ENCODE measurements at places on chromosomes 1 and 21.

GRCh38 chr1:30783256-30783915, 25.8 kb upstream of the LAPTM5 start:
- DNase-seq = no peak

DNA sequence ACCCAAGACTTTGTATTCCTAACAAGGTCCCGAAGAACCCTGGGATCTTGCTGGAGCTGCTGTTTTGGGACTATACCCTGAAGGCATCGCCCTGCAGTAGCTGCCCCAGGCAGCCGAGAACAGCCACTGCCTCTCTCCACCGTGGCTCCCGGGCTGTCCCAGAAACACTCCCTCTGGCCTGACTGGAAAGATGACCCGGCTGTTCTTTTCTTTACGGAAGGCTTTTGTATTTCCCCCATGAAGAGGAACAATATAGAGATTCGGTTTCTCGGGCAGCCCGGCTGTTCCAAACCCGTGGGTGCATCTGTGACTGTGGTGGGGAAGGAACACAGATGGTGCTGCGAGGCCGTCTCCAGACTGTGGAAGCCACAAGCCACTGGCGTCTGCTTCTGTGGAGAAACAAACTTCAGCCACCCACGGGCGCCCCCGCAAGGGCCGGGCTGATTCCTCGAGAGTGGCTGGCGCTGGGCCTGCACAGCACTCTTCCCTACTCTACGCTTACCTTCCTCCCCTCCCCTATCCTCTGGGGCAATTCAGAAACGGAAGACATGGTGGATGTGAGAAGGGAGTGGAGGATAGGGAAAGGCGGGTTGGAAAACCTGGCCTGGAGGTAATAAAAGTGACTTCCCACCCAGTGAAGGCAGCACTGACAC, 33.7 kb upstream of the VASH2 start:
- DNase-seq = peak; percentile 8

GRCh38 chr1:68093737-68094136, 43.3 kb upstream of the DIRAS3 start:
- DNase-seq = no peak

DNA sequence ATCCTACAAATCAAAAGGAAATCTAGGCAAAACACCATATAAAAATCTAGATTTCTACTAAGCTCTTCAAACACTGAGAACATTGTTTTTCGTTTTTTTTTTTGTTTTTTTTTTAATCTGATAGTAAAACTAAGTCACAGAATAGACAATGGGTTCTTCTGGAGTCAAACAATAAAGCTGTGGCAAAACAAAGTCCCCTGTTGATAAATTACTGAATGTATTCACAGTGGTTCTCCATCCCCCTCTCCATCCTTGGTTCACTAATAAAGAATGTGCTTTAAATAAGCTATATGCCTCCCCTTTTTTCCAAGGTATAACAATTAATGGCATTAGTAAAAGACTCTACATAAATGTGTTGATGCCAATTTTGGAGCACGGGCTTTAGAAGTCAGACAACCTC, 16.7 kb upstream of the ATP1B1 start:
- DNase-seq = no peak

DNA sequence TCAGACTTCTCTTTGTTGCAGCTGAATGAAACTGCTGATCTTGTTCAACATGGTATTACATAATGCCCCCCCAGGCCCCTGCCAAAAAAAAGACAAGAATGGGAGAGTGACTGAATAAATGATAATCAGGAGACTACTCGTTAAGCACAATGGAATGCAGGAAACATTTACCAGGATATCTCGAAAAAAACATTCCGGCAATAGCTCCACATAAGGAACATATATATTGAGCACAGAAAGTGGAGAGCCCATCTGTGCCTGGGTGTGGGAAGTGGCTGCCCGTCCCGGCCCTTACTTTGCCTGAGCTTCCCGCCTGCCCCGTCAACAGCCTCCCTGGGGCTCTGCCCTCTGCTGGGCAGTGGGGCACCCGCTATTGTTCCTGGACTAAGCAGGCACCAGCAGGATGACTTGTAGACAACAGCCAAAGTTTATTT, 13.3 kb downstream of the TRIM11 start:
- DNase-seq = no peak

DNA sequence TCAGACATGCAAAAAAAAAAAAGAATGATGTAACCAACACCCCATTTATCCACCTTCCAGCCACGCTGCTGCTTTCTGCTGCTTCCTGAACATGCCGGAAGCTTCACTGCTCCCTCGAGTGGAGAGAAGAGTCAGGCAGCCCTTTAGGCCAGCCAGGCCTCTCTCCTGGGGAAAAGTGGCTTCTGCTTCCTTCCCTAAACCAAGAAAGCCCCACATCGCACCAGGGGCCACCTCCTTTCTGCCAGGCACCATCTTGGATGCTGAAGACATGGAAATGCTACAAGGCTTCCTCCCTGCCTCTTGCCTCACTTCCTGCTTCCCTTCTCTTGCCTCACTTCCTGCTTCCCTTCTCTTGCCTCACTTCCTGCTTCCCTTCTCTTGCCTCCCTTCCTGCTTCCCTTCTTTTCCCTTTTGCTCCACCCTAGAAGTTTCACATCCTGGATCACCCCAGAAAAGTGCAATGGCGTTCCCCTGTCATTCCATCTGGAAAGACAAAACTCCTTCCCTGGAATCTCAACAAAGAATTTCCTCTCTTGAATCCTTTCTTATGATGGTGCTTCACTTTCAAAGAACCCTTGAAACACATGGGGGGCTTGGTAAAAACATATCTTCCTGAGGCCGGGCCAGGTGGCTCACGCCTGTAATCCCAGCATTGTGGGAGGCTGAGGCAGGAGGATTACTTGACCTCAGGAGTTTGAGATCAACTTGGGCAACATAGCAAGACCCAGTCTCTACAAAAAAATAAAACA, 18.7 kb downstream of the TNFRSF8 start:
- no peak for DNase-seq

GRCh38 chr1:67118191-67118590, 16.6 kb downstream of the C1orf141 start:
- no peak for DNase-seq

GRCh38 chr1:192974701-192975100, 84.5 kb downstream of the UCHL5 start:
- DNase-seq = no peak

DNA sequence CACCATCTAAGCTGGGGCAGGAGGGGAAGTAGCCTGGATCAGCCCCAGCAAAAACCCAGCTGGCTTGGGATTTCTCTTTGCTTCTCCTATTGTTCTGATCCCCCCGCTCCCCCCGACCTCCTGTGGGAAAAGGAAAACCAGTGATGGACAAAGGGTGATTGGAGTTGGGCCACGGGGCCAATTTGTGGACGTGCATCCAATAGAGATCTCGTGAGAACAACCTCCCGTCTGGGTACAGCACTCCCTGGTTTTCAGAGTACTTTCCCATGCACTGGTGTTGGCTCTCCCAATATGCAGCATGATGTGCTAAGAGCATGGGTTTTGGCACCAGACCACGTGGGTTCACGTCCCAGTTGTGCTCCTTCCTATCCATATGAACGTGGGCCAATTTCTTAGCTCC, 9.0 kb downstream of the BLACAT1 start:
- DNase-seq = no peak

DNA sequence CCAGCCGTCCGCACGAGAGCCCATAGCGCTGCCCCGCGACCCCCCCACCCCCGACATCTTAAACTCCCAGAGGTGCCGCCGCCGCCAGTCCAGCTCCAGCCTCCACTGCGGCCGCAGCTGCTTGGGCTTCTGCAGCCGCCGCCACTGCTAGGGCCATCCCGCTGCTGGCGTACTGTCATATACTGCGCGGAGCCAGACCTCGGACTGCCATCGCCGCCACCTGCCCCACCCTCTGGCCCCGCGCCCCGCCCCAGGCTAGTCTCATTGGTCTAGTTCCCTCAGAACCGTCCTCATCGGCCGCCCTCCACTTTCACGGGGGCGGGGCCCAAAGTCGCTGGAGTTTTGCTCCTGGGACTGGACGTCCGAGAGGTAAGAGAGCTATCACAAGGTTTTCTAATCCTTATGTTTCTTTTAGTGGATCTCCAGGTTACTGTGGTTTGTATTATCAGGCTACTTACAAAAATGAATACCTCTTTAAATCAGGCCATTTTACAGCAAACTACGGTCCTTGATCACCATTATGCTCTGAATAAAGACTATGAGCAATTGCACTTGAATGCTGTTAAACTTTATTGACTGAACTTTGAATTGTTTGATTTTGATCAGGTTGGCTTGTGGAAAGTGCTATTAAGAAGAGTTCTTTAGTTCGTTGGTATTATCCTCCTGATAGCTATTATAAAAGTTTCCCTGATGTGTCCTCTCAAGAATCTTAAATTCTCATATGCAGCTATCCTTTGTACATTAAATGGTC, 2.8 kb upstream of the CD1D start:
- peak; percentile 51 for DNase-seq

DNA sequence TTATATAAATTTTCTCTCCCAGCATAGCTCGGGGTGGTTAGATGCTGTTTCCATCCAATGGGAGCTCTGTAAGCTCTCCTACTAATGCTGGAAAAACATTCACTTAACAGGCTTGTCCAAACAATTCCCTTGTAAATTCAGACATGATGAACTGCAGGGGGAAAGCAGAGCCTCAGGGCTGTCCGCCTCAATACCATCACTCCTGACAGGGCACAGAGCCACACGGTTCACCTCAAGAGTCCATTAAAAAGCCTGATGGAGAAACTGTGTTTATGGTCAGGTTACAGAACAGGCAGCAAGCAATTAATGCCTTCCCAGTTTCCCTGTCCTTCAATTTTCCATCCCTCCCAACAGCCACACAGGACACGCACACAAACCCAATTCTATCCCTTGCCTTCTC, 171.0 kb downstream of the BRINP2 start:
- no peak for DNase-seq

Data from activated CD4-positive, alpha-beta T cell treated with anti-CD3 and anti-CD28 coated beads for 48 hours (primary cell).